T-helper 1 cell (primary cell): ENCODE measurements at places on chromosomes 1 and 21.

DNA sequence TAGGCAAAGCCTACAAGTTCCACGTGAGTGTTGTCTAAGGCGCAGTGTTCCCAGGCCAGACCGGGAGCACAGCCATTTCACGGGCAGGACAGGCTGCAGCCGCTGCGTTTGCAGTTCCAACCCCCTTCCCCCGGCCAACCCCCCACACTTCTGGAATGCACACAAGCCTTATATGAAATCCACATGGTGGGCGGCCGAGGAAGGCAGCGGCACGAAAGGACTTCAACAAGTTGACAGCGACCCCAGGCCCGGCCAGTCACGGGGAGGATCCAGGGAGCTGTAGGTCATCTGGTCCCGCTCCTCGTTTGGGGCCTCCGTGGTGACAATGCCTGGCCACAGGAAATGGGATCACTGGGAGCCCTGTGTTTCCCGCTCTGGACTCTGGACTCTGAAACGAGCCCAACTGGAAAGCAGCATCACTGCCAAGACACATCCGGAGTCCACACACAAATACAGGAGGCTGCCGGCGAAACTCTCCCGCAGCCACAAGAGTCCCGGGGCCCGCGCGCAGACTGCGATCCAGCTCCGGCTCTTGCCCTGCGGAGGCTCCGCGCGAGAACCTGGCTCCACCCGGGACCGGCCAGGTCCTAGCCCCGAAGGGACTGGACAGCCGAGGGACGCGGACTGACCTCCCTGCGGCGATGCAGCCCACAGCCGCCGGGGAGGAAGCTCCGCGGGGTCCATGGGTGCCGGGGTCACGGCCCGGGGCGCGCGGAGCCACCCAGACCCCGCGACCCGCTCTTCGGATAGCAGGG is 794 bp downstream of the NID1 start:
- DNase-seq, result no peak

GRCh38 chr1:201606096-201606495 is 67.2 kb downstream of the NAV1 start:
- DNase-seq, result no peak

GRCh38 chr1:67941746-67942145 is 108.5 kb upstream of the GNG12 start:
- DNase-seq, result no peak

- DNase-seq, result no peak
These were observed 43.3 kb downstream of the NID1 start for GRCh38 chr1:236021424-236022135.

GRCh38 chr1:225813214-225813964 is 3.5 kb downstream of the EPHX1 start:
- DNase-seq, result no peak

DNA sequence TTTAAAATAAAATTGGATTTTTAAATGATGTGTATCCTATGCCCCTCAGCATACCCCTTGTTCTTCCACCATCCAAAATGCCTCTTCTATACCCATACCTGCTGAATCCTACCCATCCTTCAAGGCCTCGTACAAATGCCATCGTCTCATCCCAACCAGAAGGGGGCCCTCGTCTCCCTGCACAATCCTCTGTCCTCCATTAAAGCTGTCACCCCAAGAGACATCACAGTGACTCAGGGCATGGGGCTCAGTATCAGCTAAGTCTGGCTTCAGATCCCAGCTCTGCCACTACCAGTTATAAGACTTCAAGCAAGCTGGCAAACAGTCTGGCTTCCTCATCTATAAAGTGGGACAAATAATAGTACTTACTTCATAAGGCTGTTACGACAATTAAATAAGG is 23.8 kb downstream of the IGFN1 start:
- no peak for DNase-seq

DNA sequence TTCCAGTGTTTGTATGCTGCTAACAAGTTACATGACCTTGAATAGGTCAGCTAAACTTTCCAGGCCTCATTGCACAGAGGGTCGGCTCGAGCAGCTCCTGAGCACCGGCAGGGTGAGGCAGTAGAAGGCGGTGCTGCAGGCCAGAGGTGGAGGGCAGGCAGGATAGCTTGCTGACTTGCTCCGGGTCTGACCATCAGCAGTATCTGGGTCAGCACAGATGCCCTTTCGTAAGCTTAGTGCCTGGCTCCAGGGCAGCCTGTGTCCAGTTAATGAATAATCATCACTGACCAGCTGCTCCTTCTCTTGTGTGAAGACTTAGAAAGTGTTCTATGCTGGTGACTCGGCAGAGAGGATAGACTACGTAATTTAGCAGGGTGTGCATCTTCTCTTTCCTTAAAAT is 6.9 kb downstream of the MAPKAPK2 start:
- DNase-seq, result no peak

DNA sequence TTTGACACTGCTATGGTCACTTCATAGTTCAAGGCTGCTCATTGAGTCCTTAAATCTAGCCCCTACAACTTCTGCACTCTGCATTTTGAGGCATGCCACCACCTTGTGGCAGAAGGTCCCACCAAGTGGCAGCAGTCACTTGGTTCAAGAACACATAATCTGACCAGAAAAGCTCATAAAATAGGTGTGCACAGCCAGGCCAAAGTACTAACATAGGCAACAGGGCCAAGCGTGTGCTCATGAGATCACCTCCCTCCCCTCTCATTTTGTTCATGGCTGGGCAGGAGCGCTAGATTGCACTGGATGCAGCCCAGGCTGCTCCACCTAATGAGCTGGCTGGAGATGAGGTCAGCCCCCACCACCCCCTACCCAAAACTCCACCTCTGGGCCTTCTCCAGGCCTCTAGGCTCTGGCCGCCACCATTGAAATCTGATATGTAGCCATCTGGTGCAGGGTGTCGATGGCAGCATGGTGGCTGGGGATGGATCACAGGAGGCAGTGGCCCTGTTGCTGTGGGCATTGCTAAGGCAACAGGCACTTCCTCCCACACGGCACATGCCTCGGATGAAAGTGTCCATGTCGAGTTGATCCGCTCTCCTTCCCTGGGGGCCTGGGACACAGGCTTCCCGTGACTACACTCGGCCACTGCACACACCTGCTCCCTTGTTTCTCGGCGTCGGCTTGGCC is 193.2 kb downstream of the TRABD2B start:
- DNase-seq, result no peak

DNA sequence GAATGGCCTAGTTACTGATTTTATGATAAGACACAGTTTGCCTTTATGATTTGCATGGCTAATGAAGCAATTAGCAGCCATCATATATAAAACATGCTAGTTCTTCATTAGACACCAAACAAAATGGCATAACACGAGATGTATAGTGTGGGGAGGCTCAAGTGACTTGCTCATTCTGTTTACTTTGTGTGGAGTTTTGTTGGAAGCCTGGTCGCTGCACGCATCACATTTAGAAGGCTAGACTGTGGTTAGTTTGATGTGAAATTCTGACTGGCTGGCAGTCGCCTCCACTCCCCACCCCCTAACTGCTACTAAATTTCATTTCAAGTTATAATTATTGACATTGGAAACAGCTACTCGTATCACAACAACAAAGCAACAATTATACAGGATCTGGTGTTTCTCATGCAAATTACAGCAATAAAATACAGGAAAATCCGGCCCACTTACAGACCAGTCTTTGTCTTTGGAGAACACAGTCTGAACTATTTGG is 356.1 kb downstream of the LMO4 start:
- DNase-seq, result no peak
